A549 treated with RU486 at 1 μM for 4 hours (cell line): ENCODE measurements at places on chromosomes 2 and 18. TPM values are rescaled to one million over a fixed set of nuclear protein-coding genes. Genes with fewer than 3 reads are reported as not detected.

ATP9B gene
- 15.2 to 22.5 TPM (median 18.3 TPM) in 5 replicates for total RNA-seq

KLHL41 gene
- total RNA-seq, result 0.08 to 0.43 TPM (median 0.23 TPM) in 5 replicates

CXCR1 gene
- not detected in 5 replicates for total RNA-seq

RTN4 gene
- 337 to 523 TPM (median 480 TPM) in 5 replicates for total RNA-seq

APCDD1 gene
- not detected in 5 replicates for total RNA-seq

RBM44 gene
- 0.14 to 0.33 TPM (median 0.18 TPM) in 5 replicates for total RNA-seq

EML6 gene
- total RNA-seq, result 0.92 to 1.4 TPM (median 1.0 TPM) in 5 replicates

IL36G gene
- total RNA-seq, result not detected in 5 replicates

SLC16A14 gene
- total RNA-seq, result 0.87 to 1.7 TPM (median 1.1 TPM) in 5 replicates

ESPNL gene
- 0.07 to 0.35 TPM (median 0.28 TPM) in 5 replicates for total RNA-seq

MEIS1 gene
- 1.7 to 3.8 TPM (median 2.0 TPM) in 5 replicates for total RNA-seq

ANAPC1 gene
- total RNA-seq, result 18.9 to 36.8 TPM (median 28.6 TPM) in 5 replicates

DYNC1I2 gene
- total RNA-seq, result 52.2 to 77.4 TPM (median 71.9 TPM) in 5 replicates

DLX1 gene
- 3.5 to 4.3 TPM (median 3.9 TPM) in 5 replicates for total RNA-seq
